Caco-2 (cell line): ENCODE measurements at places on chromosomes 13 and 19.
A peak's percentile ranks its signal among the peaks of the same experiment; 100 is the strongest.

DNA sequence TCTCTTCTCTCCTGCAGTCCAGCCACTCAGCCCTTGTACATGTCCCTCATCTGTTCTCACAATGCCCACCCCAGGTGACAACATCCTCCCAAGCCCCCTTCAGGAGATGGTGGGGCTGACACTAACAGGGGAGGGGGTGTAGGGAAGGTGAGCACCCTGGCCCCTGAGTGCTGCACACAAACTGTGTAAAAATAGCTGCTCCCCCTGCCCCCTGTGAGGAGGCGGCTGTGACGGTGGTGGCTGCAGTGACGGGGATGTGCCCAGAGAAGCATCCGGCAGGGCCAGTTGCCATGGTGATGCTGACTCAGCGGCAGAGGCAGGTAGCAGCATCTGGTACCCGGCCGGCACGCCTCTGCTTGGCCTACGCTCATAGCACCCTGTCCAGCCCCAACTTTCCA, 13.0 kb upstream of the JUND start:
- no peak for DNase-seq

DNA sequence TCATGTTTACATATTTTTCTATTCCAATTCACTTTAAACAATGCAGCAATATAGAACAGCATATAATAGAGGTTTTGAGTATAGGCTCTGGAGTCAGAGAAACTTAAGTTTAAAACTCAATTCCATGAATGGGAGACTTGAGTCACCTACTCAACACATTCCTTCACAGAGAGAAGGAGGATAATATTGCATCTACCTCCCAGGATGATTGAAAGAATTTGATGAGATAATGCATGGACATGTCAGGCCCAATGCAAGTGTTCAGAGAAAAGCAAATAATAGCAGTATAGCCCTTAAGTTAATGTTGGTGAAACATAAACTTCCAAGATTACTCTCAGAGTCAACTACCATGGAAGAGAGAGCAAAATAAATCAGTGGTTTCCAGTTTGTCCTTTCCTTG, 170.2 kb downstream of the DCLK1 start:
- no peak for DNase-seq

DNA sequence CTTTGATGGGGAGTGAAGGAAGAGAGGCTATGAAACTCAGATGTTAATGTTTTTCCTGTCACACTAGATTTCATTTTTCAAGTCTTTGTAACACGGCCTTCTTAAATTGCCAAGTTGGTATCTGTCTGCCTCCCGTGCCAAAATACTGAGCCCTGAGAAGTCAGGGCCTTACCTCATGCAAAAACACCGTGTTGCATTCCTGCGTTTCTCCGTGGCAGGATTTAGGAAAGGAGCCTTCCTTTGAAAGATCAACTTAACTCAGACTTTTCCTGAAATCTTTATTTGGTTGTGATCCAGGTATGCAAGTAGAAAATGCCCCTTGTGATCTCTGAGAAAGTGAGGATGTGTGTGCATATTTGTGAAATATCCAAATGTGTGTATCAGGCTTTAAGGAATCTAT, 1291.0 kb upstream of the SLC10A2 start:
- DNase-seq: no peak

DNA sequence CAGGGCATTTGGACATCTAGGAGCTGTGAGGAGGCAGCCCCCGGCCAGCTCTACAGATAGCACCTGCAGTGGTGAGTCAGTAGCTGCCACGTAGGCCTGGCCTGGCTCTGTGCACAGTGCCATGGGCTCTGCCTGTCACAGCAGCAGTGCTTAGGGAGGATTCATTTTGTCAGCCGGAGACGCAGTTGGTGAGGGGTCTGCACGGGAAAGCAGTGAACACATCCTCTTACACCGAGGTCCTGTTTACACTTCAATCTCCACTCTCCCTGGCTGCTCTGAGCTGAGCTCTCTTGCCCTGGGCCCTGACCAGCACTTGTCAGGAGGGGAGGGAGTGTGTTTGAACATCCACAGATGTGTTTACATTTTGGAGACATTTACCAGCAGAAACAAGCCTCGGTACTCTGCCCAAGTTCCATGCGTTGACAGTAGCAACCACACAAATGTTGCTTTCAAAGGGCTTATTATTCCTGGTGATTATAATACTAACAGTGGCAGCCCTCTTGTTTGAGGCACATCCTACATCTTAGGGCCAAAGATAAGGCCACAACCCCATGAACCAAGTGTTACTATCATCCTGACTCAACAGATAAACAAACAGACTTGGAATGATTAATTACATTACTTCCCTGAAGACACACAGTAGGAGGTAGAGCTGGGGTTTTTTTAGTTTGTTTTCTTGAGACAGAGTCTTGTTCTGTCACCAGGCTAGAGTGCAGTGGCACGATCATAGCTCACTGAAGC, 148.9 kb downstream of the USP12 start:
- no peak for DNase-seq

DNA sequence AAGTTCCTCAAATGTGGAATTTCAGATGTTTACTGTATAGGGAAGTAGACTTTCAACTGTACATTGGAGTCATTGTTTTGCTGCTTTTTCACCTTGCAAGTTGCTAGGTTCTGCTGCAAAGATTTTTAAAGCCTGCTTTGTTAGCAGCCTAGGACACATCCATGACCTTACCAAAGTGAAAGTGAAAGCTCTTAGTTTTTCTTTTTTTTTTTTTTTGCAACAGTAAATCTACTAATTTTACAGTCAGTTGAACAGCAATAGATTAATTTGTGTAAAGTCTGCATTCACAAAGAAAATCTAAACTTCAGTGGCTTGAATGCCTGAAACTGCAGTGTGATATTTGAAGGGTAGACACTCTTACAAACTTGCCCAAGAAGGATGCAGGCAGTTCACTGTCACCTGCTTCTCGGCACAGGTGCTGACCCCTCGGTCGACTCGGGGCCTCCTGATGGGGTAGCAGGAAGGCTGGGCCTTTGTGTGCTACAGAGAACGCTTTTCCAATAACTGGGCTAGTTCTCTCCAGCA, 5.0 kb upstream of the MTIF3 start:
- DNase-seq: no peak

- no peak for DNase-seq
Observed at GRCh38 chr19:23917856-23918255, 3.2 kb downstream of the ZNF726 start.

GRCh38 chr13:62595976-62596375, 1180.3 kb upstream of the PCDH20 start:
- no peak for DNase-seq

GRCh38 chr13:100917011-100917410, 242.4 kb upstream of the TMTC4 start:
- DNase-seq: no peak

DNA sequence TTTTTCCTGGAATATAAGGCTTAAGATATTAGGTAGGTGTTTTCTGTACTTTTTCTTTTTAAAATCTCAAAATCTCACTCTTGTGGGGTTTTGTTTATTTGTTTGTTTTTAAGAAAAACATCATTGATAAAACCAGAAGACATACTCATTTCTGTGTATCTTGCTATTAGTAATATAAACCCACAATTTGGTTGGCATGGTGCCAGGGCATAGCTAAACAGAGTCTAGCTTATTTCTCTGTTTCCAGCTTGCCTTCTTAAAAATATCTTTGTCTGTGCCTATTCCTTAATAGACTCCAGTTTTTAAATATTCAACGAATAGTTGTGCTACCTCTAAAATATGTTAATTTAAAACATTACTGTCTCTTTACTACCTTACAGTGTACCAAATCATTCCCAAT, 1121.9 kb upstream of the PCDH20 start:
- DNase-seq: no peak

GRCh38 chr19:29715701-29716581, 880 bp upstream of the C19orf12 start:
- no peak for DNase-seq

DNA sequence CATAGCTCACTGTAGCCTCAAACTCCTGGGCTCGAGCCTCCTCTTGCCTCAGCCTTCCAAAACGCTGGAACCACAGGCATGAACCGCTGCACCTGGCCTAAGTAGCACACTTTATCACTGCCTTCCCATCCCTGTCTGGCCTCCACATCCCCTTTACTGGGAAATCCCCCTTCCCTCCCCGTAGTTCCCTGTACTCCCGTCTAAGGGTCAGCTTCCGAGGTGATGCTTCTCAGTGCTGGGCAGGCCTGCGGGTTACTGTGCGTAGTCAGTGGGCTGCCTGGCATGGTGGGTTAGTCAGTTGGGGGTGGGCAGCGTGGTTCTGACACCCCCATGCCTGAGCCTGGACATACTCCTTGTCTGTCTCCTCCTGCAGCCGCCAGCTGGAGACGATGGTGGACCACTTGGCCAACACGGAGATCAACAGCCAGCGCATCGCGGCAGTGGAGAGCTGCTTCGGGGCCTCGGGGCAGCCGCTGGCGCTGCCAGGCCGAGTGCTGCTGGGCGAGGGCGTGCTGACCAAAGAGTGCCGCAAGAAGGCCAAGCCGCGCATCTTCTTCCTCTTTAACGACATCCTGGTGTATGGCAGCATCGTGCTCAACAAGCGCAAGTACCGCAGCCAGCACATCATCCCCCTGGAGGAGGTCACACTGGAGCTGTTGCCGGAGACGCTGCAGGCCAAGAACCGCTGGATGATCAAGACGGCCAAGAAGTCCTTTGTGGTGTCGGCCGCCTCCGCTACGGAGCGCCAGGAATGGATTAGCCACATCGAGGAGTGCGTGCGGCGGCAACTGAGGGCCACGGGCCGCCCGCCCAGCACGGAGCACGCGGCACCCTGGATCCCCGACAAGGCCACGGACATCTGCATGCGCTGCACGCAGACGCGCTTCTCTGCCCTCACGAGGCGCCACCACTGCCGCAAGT, 8.4 kb downstream of the PLEKHF1 start:
- DNase-seq: no peak

- DNase-seq: no peak
Observed at GRCh38 chr13:65472336-65472735, 1757.8 kb downstream of the PCDH9 start.

- DNase-seq: peak; percentile 85
Observed at GRCh38 chr13:32246468-32246867, 68.7 kb downstream of the ZAR1L start.

DNA sequence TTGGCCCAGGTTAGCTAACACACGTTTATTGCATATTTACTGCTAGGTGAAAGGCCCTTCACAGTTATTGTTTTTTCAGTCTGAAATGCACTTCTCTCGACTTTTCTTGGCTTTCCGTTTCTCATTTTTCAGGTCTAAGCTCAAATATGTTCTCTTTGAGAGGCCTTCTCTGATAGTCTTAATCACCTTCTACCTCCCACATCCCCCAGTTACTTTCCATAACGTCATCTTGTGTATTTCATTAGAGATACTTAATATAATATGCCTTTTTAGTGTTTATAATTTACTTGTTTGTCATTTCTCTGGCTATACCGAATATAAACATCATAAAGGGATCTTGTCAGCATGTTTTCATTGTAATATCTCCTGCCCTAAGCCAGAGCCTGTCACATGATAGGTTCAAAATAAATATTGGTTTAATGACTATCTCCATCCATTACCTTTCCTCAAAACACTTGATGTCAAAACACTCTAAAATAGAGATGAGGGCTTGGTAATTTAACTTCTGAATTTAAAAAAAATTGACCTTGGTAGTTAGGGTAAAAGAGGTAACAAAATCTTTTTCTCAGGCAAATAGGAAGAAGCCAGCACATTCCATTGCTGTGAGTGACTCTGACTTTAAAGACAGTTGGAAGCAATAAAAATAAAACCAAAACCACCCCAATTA, 168.6 kb upstream of the RFC3 start:
- no peak for DNase-seq

DNA sequence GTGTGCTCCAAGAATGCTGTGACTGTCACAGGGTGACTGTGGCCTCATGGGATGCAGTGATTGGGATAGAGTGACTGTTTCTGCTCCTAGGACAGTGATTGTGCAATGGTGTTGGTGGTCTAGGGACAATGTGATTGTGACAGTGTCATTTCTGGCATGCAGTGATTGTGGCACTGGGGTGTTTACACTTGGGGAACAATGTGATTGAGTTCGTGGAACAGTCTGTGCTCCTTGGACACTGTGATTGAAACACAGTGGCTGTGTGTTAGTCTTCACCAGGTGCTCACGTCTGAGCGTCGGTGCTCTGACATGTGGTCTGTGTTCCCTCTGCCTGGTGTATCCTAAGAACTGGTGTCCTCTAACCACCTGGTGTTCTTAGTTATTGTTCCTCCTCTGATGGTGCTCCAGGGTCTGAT, 1.7 kb downstream of the PDE4A start:
- no peak for DNase-seq

- DNase-seq: no peak
Observed at GRCh38 chr13:25990801-25991200, 61.0 kb downstream of the SHISA2 start.

- no peak for DNase-seq
Observed at GRCh38 chr13:19158526-19159174, 23.0 kb downstream of the TUBA3C start.

GRCh38 chr13:71864986-71865873, 1.8 kb downstream of the DACH1 start:
- no peak for DNase-seq

GRCh38 chr13:93437081-93437480, 210.5 kb downstream of the GPC6 start:
- no peak for DNase-seq

GRCh38 chr13:40732658-40733057, 38.3 kb downstream of the MRPS31 start:
- DNase-seq: no peak

GRCh38 chr19:1377965-1378785, 5.5 kb upstream of the NDUFS7 start:
- DNase-seq: no peak

- DNase-seq: peak; percentile 76
Observed at GRCh38 chr13:35630551-35631275, 154.2 kb upstream of the MAB21L1 start.

DNA sequence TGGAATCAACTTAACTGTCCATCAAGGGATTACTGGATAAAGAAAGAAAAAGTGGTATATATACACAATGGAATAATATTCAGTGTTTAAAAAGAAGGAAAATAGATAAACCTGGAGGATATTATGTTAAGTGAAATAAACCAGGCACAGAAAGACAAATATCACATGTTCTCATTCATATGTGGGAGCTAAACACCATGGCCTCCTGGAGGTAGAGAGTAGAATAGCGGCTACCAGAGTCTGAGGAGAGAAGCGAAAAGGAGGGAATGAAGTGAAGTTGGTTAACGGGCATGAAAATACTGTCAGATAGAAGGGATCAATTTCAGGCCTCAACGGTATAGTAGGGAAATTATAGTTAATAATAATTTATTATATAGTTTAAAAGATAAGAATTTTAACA, 147.5 kb upstream of the OBI1 start:
- DNase-seq: peak; percentile 22

- DNase-seq: no peak
Observed at GRCh38 chr13:66375756-66376155, 854.4 kb downstream of the PCDH9 start.
